T-helper 22 cell (primary cell): ENCODE measurements at places on chromosomes 6 and 20.

GRCh38 chr6:135832166-135832565 lies 19.3 kb upstream of the PDE7B start:
- DNase-seq: no peak

GRCh38 chr6:41413250-41413649 lies 77.8 kb downstream of the NCR2 start:
- DNase-seq: no peak

GRCh38 chr6:43972179-43972912 lies 154.9 kb downstream of the MRPL14 start:
- DNase-seq: no peak

GRCh38 chr20:32559205-32559752 lies 25.9 kb downstream of the NOL4L start:
- no peak for DNase-seq

GRCh38 chr6:156909212-156910010 lies 132.2 kb downstream of the ARID1B start:
- no peak for DNase-seq
